ENCODE measurements at places on chromosomes 12 and 14.
A peak's percentile ranks its signal among the peaks of the same experiment; 100 is the strongest.

- no peak for DNase-seq
Observed at GRCh38 chr12:3544296-3544965, 53.4 kb downstream of the PRMT8 start.

GRCh38 chr14:98840091-98840490 is 431.9 kb downstream of the BCL11B start:
- DNase-seq = no peak

DNA sequence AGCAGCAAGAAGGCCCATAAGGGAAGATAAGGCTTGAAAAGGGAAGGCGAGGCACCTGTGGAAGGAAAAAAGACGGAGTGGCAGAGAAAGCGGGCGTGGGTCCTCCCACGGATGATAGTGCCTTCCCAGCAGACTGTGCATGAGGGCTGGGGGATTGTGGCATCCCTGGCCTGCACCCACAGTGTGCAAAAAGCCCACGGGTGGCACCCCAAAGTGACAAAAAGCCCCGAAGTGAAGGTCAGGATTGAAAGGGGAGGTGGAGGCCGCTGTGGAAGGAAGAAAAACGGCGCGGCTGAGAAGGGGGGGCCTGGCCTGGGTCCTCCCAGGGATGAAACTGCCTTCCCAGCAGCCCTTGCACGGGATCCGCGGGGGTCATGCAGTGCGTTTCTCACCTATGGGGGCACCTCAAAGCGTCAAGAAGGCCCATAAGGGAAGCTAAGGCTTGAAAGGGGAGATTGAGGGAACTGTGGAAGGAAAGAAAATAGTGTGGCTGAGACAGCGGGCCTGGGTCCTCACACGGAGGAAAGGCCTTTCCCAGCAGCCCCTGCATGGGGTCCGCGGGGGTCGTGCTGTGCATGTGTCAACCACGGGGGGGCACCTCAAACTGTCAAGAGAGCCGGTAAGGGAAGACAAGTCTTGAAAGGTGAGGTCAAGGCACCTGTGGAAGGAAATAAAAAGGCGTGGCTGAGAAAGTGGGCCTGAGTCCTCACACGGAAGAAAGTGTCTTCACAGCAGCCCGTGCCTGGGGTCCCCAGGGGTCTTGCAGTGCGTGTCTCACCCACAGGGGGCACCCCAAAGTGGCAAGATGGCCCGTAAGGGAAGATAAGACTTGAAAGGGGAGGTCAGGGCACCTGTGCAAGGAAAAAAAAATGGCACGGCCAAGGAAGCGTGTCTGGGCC is 274.1 kb downstream of the ALG10 start:
- no peak for DNase-seq

DNA sequence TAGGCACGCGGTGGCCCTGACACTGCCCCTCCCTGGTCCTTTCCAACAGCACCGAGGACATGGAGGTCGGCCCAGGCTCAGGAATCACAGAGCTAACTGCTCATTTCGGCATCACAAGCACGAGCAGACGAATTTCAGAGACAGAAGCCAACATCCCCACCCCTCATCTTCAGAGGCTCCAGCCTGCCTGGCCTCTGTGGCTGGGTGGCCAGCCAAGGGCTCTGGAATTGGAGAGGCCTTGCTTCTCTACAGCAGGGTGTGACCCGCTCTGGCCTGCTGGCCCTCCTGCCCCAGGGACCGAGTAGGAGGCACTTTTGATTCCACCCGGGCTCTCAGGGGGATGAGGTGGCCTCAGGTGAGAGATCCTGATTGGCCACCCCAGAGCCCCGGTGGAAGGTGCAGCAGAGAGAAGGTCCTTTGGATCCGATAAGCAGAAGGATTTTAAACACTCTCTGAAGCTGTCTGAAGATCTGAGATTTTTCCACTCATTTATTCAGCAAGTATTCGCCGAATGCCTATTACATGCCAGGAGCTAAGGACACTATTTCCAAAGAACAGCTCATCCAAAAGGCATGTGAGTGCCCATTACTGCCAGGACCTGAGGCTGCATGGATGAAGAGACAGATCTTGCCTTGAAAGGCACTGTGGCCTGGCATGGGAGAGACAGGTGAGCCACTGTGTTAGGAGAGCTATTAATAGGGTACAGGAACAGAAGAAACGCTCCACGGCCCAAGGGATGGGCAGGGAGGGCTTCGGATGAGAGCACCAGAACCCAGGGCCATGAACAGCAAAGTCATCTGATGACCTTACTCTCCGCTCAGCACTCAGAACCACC is 10.2 kb downstream of the BAG5 start:
- no peak for DNase-seq

DNA sequence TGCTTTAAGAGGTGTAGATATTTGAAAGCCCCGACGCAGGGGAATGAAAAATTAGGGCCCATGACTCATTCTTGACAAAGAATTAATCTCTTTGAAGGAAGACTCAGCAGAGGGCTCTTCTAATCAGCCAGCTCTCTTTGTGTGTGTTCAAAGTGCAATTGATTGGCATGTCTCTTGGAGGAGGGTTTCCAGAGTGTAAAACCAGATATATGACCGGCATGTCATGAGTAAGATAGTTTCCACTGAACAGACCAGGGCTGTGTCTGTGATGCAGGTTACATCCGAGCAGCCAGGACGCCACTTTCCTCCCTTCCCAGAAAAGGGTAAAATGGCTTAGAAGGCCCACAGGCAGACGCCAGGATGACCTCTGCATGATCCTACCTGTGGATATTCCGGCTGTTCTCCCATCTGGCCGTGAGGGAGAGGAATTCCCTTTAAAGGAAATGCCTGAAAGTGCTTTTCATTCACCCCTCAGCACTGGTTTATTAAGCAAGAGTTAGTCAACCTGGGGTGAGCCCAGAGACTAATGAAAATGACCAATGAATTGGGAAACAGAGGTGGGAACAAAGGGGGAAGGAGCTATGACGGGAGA is 7.2 kb upstream of the KRT75 start:
- no peak for DNase-seq

DNA sequence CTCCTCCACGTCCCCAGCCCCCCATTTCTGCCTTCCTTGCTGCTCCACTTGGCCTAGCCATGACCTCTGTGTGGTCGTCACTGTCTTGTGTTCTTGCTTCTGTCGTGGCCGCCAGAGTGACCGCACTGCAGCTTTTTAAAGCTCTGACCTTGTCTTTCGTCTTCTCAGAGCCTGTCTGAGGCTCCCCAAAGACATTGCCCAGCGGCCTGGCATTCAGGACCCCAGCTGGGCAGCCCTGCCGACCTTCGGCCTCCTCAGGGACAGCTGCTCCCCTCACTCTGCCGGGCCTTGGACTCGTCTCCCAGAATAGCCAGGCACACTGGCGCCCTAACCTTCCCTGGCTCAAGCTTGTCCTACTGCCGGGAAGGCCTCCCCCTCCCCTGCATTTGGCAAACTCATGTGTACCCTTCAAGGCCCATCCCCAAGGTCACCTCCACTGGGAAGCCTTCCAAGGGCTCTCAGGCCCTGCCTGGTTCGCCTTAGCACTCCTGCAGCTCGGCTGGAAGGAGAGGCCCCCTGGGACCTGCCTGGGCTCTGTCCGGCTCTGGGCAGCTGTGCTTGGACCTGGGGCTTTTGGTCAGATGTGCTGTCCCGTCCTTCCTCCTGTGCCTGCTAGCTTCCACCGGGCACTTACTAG is 15.7 kb upstream of the DLK1 start:
- no peak for DNase-seq

GRCh38 chr12:121668750-121669520 is 519 bp downstream of the MORN3 start:
- DNase-seq = peak; percentile 63

DNA sequence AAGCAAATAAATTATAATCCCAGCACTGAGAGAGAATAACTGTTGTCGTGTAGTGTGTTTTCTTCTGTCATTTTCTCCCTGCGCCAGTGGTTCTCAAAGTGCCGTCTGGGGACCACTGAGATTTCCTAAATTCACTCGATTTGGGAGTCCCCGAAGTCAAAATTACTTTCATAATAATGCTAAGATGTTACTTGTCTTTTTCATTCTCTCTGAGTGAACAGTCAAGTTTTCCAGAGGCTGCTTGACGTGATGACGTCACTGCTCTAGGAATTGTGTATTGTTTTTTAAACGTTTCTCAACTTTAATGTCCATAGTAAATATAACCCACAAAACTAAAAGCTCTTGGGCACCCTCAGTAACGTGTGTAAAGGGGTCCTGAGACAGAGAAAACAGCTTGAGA is 796 bp upstream of the POP5 start:
- no peak for DNase-seq

- no peak for DNase-seq
Observed at GRCh38 chr14:73903028-73903427, 16.4 kb downstream of the ZNF410 start.

Measured in activated CD8-positive, alpha-beta T cell treated with anti-CD3 and anti-CD28 coated beads, Interleukin-2, amount 10 ng/mL, durations not matched to agents 7 days and 5 days (primary cell).